ENCODE measurements at places on chromosomes 5 and 9.

GRCh38 chr9:37920471-37921167, 16.7 kb upstream of the SLC25A51 start:
- H3K27me3 ChIP-seq: no peaks in the 10 kb centered on the region
- no peaks in the 10 kb centered on the region for H3K36me3 ChIP-seq
- DNase-seq: no peak
- H3K4me1 ChIP-seq: peaks cover 58% of the 10 kb centered on the region
- no peak overlapping the region for H3K4me3 ChIP-seq

DNA sequence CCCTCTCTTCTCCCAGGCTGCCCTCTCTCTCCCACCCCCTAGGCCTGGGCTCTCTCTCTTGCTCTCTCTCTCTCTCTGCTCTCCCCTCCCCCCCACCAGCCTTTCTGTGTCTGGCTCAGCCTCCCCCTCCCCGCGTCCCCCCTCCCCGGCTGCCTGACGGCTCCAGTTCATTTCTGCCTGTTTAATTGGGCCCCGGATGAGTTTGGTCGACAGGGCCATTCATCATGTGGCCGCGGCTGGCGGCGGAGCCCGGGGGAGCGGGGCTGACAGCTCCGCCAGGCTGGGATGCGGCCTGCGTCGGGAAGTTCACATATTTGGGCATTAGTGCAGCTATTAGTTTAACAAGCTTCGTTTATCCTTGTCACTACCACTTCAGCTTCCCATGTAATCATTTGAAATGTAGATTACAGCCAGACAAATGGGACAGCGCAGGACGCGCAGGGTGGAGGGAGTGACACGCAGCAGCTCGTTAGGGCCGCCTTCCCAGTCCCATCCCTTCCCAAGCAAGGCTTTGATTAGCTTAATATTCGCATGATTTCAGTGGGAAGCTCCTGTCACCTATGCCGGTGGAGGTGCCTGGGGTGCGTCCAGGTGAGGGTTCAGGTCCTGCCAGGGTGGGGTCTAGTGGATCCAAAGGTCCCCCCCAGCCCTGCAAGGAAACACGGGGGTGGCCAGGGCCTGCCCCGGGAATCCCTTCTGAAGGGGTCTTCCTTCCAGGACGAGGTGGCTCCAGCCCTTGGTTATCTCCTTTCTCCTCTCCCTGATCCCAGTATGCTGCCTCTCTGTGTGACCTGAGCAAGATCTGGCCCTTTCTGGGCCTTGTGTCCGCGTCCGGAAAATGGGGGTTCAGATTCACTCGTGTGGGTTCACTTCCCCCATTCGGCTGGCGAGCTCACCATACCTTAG, 214.8 kb downstream of the PAX5 start:
- H3K36me3 ChIP-seq: no peaks in the 10 kb centered on the region
- DNase-seq: no peak
- no peak overlapping the region for H3K27ac ChIP-seq
- peaks cover 14% of the 10 kb centered on the region for H3K4me1 ChIP-seq
- H3K4me3 ChIP-seq: peak overlapping the region; percentile 34

DNA sequence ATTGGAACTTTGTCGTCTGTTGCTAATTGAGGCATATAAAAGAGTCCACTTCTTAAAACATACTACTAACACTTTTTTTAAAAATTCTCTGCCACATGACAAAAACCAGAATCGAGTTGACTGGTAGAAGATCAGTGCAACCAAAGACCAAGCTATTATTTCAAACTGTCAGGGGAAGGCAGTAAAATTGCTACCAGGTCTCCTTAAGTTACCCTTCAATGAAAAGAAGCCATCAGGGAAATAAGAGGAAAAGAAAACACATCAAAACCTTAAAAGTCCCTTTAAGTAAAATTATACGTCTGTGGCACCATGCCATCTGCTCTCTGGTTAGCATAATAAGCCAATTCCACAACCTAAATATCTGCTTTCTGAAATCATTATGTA, 9.6 kb downstream of the ZNF608 start:
- no peak for DNase-seq
- H3K4me3 ChIP-seq: no peak overlapping the region
- no peaks in the 10 kb centered on the region for H3K27me3 ChIP-seq
- no peak overlapping the region for H3K27ac ChIP-seq
- H3K4me1 ChIP-seq: peaks cover 38% of the 10 kb centered on the region
- H3K36me3 ChIP-seq: no peaks in the 10 kb centered on the region

GRCh38 chr5:140408750-140409241, 7.2 kb downstream of the ANKHD1 start:
- H3K27ac ChIP-seq: no peak overlapping the region
- peaks cover 42% of the 10 kb centered on the region for H3K4me1 ChIP-seq
- no peaks in the 10 kb centered on the region for H3K27me3 ChIP-seq
- no peaks in the 10 kb centered on the region for H3K36me3 ChIP-seq
- peak; percentile 39 for DNase-seq

- no peak for DNase-seq
- H3K4me1 ChIP-seq: no peaks in the 10 kb centered on the region
- H3K27ac ChIP-seq: no peak overlapping the region
Observed at GRCh38 chr9:4375424-4376200, 75.7 kb upstream of the GLIS3 start.

Data from upper lobe of left lung (tissue), 6 donors.